ENCODE measurements at places on chromosomes 7 and 10. TPM values are rescaled to one million over a fixed set of nuclear protein-coding genes. Genes with fewer than 3 reads are reported as not detected.

GDF10 gene
- total RNA-seq = 1.4 TPM

IFIT2 gene
- total RNA-seq = 4.6 TPM

DYNC1I1 gene
- total RNA-seq = 18.5 TPM

HOXA13 gene
- total RNA-seq = not detected

MRPL43 gene
- total RNA-seq = 52.0 TPM

Data from left cardiac atrium (tissue), 4 donors.